ENCODE measurements at places on chromosomes 3 and 15. TPM values are rescaled to one million over a fixed set of nuclear protein-coding genes. Genes with fewer than 3 reads are reported as not detected.

- DNase-seq, result no peak
Observed at GRCh38 chr3:196971094-196971698, 2.6 kb upstream of the PIGZ start.

DNA sequence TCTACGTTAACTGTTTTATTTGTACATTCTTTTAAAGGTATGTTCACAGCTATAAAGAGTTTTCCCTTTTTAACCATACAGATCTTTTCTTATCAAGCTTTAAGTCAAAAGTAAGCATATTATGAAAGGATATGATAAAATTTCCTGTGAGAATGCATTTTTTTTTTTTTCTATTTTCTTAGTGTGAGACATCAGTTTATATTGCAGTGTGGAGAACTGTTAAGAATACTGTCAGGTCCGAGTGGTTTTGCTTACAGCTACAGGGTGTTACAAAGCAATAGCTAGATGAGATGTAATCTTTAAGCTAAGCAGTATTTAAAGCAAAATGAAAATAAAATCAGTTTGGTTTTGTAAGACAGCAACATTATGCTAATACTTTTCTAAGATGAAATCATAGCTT, 133.2 kb downstream of the SLC25A26 start:
- DNase-seq, result no peak

DNA sequence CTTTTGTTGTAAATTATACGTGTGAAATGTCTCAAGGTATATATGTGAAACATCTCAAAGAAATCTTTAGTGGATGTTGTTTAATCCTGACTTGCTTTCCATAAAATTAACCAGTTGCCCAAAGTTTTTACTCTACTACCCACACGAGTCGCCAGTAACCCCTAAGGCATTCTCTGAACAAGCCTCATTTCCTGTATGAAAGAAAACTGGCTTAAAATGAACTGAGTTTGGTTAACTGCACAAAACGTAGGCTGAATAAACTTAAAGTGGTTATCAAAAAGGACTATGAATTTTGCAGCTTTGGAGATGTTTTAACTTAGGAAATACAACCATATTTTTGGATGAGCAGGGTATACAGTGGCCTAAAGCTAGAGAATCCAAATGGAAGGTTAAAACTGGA, 2.7 kb upstream of the APPL1 start:
- no peak for DNase-seq

- DNase-seq, result no peak
Observed at GRCh38 chr3:73449774-73450173, 175.0 kb downstream of the PDZRN3 start.

DNA sequence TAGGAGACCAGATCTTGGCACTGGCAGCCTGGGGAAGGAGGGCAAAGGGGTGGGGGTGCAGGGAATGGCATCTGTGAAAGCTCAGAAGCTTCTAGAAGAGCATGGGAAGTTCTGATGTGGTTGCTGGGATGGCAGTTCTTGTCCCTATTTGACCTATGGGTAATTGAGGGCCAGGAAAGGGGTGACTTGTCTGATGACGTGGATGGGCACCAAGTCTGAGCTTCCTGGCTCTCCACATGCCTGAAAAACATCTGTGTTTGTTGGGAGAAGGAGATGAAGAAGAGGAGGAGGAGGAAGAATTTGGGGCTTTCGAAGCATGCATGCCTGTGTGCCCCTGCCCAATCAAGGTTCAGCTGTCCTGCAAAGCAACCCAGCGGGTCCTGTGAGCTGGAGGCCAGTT, 158.8 kb downstream of the SMAD6 start:
- peak; percentile 9 for DNase-seq

GRCh38 chr3:12471241-12471640, 13.0 kb upstream of the TSEN2 start:
- DNase-seq, result peak; percentile 54

- DNase-seq, result peak; percentile 71
Observed at GRCh38 chr3:46845860-46846623, 17.2 kb downstream of the MYL3 start.

DNA sequence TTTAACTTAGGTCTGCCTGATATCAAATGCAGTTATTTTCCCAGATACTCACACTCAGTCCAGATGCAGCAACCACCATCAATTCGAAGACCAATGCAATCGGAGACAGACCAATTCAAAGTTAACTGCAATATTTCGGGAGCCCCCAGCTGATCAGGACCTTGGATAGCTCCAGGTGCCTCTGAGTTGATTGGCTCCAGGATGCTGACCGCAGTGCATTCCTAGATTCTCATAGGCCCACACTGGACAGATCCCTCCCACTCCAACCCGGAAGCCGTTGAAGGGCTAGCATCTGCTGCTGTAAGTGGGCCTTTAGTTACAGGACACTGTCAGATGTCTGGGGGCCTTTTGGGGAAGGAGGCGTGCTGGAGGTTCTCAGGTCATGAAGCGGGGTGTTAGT, 89.5 kb upstream of the ATP2B2 start:
- DNase-seq, result peak; percentile 36

DNA sequence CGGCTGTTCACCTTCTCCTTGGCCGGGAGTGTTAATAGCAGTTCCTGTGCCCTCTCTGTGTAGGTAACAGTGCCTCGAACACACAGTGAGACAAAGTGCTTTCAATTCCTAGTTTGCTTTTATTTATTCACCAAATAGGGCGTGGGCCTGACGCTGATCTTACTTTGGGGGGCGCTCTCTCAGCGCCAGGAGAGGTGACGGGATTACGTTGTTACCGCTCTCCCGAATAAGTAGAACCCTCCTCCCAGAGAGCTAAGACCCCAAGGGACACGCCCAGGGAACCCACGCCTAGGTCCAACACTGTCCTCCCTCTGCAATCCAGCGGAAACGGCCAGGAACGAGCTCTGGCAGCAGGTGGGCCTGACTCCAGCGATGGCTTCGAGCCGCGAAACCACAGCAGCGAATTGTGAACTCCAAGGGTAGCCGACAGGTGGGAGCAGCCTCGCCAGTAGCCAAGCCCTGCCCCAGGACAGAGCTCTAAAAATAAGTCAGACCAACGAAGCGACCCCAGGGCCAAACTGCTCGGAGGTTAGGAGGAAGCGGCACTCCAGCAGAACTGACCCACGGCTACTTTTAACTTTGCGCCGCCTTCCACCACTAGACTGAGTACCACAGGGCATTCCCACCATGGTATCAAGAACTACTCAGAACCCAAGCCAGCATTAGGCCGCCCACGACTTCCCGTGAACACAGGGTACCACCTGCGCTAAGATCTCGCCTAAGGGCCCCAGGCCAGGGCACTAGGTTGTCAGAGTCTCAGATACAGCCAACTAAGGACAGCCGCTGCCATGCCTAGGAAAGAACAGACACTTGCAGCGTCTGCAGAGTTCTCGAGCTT, 1.6 kb upstream of the SIN3A start:
- DNase-seq, result peak; percentile 58

GRCh38 chr15:85178308-85178707, 196.7 kb downstream of the PDE8A start:
- no peak for DNase-seq

- no peak for DNase-seq
Observed at GRCh38 chr3:43862470-43862869, 171.7 kb downstream of the ABHD5 start.

DNA sequence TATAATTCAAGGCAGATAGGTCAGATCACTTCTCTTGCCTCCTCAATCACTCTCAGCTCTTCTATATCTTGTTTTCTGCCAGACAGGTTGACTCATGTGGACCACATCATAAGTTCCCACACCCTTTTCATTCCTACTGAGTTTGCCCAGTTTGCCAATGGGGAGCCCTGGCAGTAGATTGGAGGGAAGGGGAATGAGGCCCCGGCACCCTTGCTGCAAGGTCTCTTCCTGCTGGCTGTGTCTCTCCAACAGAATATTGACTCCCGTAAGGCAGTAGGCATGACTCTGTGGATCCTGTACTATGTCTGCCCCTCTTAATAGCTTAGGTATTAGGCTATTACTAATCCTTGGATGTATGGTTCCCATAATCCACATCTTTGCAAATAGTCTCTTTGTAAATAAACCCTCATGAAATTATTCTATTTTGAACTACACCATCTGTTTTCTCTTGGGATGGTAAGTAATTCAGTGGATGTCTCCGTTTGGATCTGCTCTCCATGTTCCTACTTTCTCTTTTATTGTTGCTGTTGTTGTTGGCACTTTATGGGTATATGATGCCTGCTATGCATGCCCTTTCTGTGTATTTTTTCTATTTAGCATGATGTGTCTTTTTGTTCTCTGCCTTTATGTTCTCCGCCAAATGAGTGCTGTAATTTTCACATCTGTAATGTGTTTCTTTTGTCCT, 65.5 kb upstream of the DCBLD2 start:
- DNase-seq, result no peak

GRCh38 chr15:31349233-31350141, 22.9 kb downstream of the KLF13 start:
- DNase-seq, result no peak

- DNase-seq, result peak; percentile 57
Observed at GRCh38 chr3:101854608-101855304, 5.4 kb downstream of the NFKBIZ start.

- DNase-seq, result no peak
Observed at GRCh38 chr15:39788108-39788507, 5.5 kb upstream of the FSIP1 start.

GRCh38 chr3:31555204-31555603, 22.5 kb downstream of the STT3B start:
- no peak for DNase-seq

DNA sequence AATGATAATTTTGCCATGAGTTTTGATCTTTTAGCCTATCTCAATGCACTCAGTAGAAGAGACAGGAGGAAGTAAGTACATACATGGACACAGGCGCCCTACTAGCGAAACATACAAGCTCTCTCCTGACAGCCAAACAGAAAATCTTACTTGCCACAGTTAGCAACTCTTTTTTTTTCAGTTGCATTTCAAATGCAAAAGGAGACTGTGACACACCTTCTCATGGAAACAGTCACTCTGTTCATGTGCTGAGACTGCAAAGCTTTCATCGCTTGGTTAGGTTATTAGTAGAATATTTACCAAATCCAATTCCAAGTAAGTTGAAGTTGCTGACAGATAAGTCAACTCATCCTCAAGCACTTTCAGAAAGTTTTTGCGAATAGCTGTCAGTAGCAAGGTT, 223.3 kb downstream of the FOXP1 start:
- no peak for DNase-seq

- no peak for DNase-seq
Observed at GRCh38 chr3:73602170-73602569, 22.6 kb downstream of the PDZRN3 start.

DNA sequence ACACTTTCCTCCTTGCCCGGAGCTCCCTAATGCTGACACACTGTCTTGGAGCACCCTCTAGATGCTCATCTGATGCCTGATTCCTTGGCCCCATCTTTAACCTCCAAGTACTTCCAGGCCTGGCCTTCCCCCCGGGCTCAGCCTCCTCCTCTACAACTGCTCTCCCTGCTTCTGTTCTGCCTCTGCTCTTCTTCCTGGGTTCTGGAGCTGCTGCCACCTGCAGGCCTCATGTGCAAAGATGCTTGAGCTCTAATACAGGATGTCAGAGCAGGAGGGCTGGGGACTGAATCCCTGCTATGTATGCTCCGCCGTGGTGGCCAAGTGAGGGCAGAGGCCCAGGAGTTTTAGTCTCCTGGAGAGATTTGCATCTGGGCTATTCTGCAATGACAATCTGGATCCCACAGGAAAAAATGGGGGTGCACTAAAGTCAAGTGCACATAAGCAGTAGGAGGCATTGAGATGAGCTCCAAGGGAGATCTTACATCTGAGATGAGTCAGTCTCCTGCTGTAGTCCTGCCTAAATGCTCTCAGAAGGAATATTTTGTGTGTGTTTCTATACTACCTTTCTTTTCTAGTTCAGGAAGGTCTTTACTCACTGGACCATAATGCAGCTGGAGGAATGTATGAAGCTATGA, 296.3 kb downstream of the UACA start:
- peak; percentile 52 for DNase-seq

DNA sequence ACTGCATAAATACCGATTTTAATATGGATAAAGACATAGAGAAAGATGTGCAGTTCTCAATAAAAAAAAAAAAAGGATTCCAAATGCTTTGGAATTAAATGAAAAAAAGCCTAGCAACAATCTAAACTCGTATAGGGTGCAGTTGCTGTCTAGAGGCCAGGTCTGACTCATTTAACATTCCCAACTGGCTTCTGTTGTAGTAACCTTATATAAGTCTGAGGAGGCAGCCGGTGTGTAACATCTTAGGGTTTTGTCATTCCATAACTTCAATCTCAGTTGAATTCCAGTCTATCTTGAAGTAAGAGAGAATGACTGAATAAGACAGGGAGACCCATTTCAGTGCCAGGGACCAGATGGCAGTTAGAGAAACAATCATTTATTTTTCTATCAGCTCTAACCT, 6.5 kb downstream of the PDCD10 start:
- no peak for DNase-seq

DNA sequence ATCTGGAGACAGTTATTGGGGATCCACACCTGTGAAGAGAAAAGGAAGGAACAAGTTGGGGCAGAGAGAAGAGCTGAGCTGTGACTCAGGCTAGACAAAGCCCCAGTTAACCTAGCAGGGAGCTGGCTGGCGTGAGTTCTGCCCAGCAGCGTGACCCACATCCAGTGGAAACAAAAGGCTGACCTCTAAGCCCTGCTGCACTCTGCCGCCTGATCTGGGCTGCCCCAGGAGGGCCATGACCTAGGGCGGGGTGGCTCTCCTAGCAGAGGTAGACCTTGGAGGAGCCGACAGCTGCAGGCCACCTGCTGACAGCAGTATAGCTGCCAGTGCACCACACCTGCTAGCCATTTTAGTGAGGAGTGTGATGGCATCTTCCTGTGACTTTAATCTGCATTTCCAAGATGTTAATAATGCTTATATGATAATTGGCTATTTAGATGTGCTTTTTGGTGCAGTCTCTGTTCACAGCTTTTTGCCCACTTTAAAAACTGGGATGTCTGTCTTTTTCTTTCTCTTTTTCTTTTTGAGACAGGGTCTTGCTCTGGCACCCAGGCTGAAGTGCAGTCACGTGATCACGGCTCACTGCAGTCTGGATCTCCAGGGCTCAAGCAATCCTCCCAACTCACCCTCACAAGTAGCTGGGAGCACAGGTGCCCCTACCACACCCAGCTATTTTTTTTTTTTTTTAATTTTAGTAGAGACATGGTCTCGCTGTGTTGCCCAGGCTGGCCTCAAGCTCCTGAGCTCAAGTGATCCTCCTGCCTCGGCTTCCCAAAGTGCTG, 78.1 kb downstream of the LSM3 start:
- DNase-seq, result peak; percentile 39

DNA sequence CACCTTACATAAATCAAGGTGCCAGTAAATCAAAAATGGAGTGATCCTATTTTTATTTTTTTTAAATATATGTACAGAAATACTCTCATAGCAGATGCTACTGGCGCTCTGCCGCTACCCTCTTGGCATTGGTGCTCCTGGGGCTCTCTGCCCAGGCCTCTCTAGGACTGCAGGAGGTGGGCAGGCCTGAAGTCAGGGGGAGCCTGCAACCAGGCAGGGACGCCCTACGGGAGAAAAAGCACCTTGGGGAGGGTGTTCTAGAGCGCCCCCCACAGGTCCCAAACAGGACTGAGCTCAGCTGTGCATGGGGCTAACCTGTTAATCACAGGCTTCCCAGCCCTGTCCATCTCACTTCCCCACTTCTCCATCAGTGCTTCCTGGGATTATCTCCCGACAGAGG, 192.5 kb downstream of the SHQ1 start:
- DNase-seq, result no peak

The RASGRP1 gene
- total RNA-seq, result 0.96 TPM

The CCR3 gene
- total RNA-seq, result not detected

The AGBL1 gene
- total RNA-seq, result 0.24 TPM

The CDHR4 gene
- total RNA-seq, result not detected

The ADCY5 gene
- total RNA-seq, result 5.6 TPM

The CCDC9B gene
- 13.1 TPM for total RNA-seq

The SYNPR gene
- not detected for total RNA-seq

The C2CD4B gene
- 5.4 TPM for total RNA-seq

The UROC1 gene
- total RNA-seq, result not detected

The SLC15A2 gene
- 1.4 TPM for total RNA-seq

The COL7A1 gene
- total RNA-seq, result 3.8 TPM

The CHRM5 gene
- not detected for total RNA-seq

Data from colonic mucosa (tissue), 4 donors.